CD4-positive, alpha-beta memory T cell (primary cell): ENCODE measurements at places on chromosomes 2 and 18.

DNA sequence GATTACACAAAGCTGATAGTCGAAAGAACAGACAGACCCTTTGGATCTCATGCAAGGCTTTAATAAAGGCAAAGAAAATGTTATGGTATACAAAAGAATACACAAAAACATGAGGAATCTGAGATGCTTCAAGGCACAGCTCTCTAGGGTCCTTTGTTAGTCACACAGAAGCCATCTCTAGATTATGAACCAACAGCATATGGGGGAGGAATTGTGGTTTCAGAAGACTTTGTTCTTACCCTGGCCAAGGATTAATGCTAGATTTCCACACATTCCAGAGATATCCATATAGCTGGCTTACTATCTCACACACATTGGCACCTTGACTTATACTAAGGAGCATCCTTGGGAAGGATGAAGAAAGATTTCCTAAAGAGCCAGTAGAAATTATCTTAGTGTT lies 206.1 kb downstream of the GULP1 start:
- DNase-seq: no peak

DNA sequence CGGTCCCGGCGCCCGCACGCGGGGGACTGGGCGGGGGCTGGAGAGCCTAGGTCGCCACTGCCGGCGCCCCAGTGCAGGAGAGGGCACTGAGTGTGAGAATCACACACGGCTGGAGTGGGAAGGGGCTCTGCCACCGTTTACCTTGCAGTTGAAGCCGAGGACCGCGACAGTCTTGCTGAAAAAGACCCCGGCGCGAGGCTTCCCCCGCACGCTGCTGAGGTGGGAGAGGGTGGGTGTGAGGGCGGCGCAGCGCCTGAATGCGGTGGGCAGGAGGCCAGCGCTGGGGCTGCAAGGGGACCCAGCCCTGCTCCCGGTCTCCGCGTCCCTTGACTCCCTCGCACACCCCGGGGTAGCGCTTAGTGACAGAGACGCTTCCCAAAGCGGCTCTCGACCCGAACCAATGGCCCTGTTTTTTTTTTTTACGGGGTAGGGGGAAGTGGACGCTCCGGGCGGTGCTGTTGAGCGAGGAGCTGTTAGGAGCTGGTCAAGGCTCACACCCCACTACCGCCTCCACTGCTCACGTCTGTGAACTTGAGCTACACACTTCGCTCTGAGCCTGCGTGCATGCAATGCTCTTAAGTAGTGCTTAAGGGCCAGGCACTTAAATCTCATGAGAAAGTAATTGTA lies 794 bp downstream of the NOTO start:
- DNase-seq: no peak

DNA sequence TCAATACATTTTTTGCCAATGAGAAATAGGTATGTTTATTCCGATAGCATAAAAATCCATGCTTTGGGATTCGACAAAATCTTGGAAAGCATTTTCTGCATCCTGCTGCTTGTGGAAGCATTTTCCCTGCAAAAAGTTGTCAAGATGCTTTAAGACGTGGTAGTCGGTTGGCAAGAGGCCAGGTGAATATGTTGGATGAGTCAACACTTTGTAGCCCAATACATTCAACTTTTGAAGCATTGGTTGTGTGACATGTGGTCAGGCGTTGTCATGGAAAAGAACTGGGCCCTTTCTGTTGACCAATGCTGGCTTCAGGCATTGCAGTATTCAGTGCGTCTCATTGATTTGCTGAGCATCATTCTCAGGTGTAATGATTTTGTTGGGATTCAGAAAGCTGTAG lies 764.5 kb downstream of the TRIB2 start:
- DNase-seq: no peak

GRCh38 chr2:238521870-238522269 lies 95.1 kb downstream of the ASB1 start:
- DNase-seq: no peak

- DNase-seq: no peak
Observed at GRCh38 chr2:239814861-239815601, 210.1 kb downstream of the NDUFA10 start.

GRCh38 chr2:82511894-82512293 lies 1947.2 kb downstream of the SUCLG1 start:
- no peak for DNase-seq

- DNase-seq: no peak
Observed at GRCh38 chr2:68432696-68433658, 34.1 kb downstream of the FBXO48 start.

DNA sequence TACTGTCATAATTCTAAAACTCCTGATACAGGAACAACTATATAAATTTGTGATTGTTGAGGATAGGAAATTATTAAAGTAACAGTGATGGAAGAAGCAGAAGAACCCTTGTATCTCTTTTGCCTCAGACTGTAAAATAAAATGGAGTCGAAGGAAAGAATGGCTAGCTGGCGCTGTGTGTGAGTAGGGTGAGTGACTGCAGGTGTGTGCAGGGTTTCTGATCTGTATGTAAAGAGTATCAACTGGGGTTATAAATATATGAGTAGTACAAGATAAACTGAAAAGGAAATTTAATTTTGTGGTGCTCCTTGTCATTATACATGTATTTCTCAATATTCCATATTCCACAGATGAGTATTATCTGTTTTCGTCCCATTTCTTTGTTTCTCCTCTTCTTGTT lies 15.2 kb downstream of the POLI start:
- no peak for DNase-seq

DNA sequence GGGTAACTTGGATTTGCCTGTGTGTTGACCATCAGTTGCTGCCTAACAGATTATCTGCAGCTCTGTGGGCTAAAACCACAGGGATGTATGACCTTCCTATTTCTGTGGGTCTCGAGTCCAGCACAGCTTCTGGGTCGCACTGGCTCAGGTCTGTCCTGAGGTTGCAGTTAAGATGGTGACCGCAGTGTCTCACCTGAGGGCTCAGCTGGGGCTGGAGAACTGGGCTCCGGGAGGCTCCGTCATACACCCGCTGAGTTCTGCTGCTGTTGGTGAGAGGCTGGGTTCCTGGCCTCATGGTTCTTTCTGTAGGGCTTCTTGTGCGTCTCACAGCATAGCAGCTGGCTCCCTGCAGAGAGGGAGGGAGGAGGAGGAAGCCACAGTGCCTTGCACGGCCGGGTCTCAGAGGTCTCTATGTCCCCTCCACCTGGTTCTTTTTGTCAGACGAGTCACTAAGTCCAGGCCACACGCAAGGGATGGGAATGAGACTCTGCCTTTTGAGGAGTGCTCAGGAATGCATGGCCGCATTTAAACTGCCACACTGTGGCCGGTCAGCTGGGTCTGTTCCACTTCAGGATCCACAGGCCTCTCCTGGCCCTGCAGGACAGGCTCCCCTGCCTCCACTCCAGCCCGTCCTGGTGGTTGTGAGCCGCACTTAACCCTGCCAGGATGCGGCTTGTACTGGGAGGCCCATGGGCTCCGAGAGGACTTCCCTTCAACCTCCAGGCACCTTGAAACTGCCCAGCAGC lies 67.2 kb downstream of the ADI1 start:
- DNase-seq: no peak

GRCh38 chr18:60202708-60203107 lies 169.9 kb downstream of the MC4R start:
- no peak for DNase-seq

- no peak for DNase-seq
Observed at GRCh38 chr2:119062652-119063051, 95.9 kb downstream of the C1QL2 start.

GRCh38 chr2:43685357-43685756 lies 9.1 kb upstream of the C1GALT1C1L start:
- DNase-seq: no peak

DNA sequence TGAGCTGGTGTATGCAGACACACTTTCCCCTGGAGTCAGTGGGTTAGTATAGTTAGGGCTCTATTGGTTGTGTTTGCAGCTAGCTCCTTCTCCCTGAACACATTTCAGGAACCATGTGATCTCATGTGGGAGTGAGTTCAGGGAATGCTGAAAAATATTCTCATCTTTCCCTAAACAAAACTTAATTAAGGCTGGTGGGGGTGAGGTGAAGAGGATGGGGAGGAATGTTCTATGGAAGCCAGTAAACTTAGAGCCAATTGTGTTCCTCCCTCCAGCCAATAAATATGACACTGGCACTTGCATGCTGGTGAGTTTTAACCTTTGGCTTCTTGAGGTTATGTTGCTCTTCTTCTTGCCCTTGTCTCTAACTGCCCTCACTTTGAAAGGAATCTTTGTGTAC lies 952 bp downstream of the MGAT5 start:
- no peak for DNase-seq

- DNase-seq: no peak
Observed at GRCh38 chr2:168375195-168375798, 80.8 kb upstream of the CERS6 start.

- no peak for DNase-seq
Observed at GRCh38 chr2:27501042-27501441, 4.4 kb downstream of the GCKR start.

DNA sequence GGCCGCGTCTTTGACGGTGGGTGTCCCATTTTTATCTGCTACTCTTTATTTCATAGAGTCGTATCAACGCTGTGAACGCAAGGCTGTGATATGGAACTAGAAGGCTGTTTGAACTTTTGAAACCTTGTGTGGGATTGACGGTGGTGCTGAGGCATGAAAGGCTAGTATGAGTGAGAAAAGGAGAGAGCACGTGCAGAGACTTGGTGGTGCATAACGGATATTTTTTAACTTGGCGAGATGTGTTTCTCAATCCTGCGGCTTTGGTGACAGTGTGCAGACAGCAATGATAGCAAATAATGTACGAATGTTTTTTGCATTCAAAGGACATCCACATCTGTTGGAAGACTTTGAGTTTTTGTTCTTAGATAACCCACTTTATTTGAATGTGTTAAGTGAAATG lies 6.2 kb downstream of the HES6 start:
- no peak for DNase-seq

GRCh38 chr2:71454221-71455010 lies 1.1 kb downstream of the DYSF start:
- DNase-seq: no peak

DNA sequence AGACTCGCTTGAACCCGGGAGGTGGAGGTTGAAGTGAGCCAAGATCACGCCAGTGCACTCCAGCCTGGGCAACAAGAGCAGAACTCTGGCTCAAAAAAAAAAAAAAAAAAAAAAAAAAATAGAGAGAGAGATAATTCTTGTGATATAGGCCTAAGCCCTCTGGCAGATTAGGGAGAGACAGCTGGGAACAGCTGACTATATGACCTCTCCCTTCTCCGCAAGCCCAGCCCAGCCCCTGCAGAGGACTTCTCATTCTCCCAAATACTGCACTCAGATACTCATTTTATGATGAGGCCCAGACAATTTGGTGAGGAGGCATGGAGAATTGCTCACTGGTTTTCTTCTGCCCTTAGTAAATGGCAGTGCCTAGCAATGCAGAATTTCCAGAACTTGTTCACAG lies 262.0 kb downstream of the HAUS1 start:
- no peak for DNase-seq

- DNase-seq: peak; percentile 47
Observed at GRCh38 chr2:20447437-20448245, 767 bp downstream of the RHOB start.

DNA sequence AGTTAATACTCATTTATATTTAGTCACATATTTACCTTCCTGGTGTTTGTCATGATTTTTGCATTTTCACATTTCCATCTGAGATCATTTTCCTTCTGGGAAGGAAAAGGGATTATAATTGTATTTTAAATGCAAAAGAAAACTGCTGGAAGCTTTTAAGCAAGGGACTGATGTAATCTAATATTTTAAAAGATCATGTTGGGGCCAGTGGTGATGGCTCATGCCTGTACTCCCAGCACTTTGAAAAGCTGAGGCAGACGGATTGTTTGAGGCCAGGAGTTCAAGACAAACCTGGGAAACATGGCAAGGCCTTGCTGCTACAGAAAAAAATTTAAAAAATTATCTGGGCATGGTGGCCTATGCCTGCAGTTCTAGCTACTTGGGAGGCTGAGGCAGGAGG lies 149.0 kb downstream of the MIB1 start:
- DNase-seq: no peak
